Motor neuron (in vitro differentiated cells): ENCODE measurements at places on chromosomes 7 and 10. TPM values are rescaled to one million over a fixed set of nuclear protein-coding genes. Genes with fewer than 3 reads are reported as not detected.

LBX1 gene
- 14.0 and 30.1 TPM in 2 replicates for total RNA-seq

CHRM2 gene
- 3.7 TPM in 2 replicates for total RNA-seq

CFAP69 gene
- total RNA-seq: 28.0 and 36.9 TPM in 2 replicates

STAG3 gene
- 12.3 and 15.9 TPM in 2 replicates for total RNA-seq

SSC4D gene
- total RNA-seq: 0.77 and 0.83 TPM in 2 replicates

MRPL32 gene
- total RNA-seq: 49.4 and 57.6 TPM in 2 replicates

IL6 gene
- total RNA-seq: not detected in 2 replicates

SPDYE1 gene
- total RNA-seq: 0.27 and 0.38 TPM in 2 replicates

NPC1L1 gene
- total RNA-seq: 0.15 and 0.16 TPM in 2 replicates

LEP gene
- total RNA-seq: 0.21 and 0.23 TPM in 2 replicates

DENND2A gene
- 53.7 and 61.0 TPM in 2 replicates for total RNA-seq
